ENCODE measurements at places on chromosomes 6 and 20. TPM values are rescaled to one million over a fixed set of nuclear protein-coding genes. Genes with fewer than 3 reads are reported as not detected.

Gene FNDC11
- total RNA-seq, result 1.8 TPM

Gene SLC22A23
- 4.7 TPM for total RNA-seq

Gene HUS1B
- total RNA-seq, result 0.99 TPM

Gene LRRC1
- total RNA-seq, result 5.0 TPM

Gene NOX3
- not detected for total RNA-seq

Gene FLRT3
- total RNA-seq, result 5.0 TPM

Gene TSPO2
- not detected for total RNA-seq

Gene FBXO30
- total RNA-seq, result 16.2 TPM

Gene ZNF334
- total RNA-seq, result 1.6 TPM

Gene PRSS35
- 4.3 TPM for total RNA-seq

Gene BFSP1
- total RNA-seq, result 2.3 TPM

Gene SNPH
- 12.8 TPM for total RNA-seq

Gene PAK5
- under 0.01 TPM for total RNA-seq

Gene ADGRG6
- 0.33 TPM for total RNA-seq

Gene ARMH2
- not detected for total RNA-seq

Gene FOXS1
- not detected for total RNA-seq

Gene C6orf58
- not detected for total RNA-seq

Gene GDAP1L1
- not detected for total RNA-seq

Gene OR2J3
- not detected for total RNA-seq

Gene TCEA2
- 47.3 TPM for total RNA-seq

Gene ZBTB46
- total RNA-seq, result 9.9 TPM

Gene TBC1D22B
- total RNA-seq, result 8.8 TPM

Gene IMPG1
- not detected for total RNA-seq

Gene TNF
- total RNA-seq, result not detected

Gene PACRG
- 1.3 TPM for total RNA-seq

Gene SOX4
- 42.0 TPM for total RNA-seq

Gene TMEM244
- not detected for total RNA-seq

Gene DPM1
- 97.3 TPM for total RNA-seq

Gene MAD2L1BP
- 30.4 TPM for total RNA-seq

Gene KIAA0408
- total RNA-seq, result 3.8 TPM

Gene PTK6
- not detected for total RNA-seq

Gene DZANK1
- total RNA-seq, result 1.3 TPM

Gene SCUBE3
- total RNA-seq, result 0.44 TPM

Gene RBM24
- total RNA-seq, result 0.29 TPM

Gene MCM3
- 16.5 TPM for total RNA-seq

Gene REM1
- not detected for total RNA-seq

Gene TREM1
- total RNA-seq, result 0.50 TPM

Gene POU3F2
- total RNA-seq, result not detected

Gene AKAP12
- total RNA-seq, result 204 TPM

Gene ELOVL4
- total RNA-seq, result 8.7 TPM

Gene ID4
- total RNA-seq, result 3.8 TPM

Gene PDE7B
- 48.1 TPM for total RNA-seq

Gene OXT
- total RNA-seq, result not detected

Gene PGC
- total RNA-seq, result not detected

Gene DEFB128
- total RNA-seq, result not detected

Gene IL22RA2
- total RNA-seq, result not detected

Measured in smooth muscle cell of trachea (primary cell).